HT-29 (cell line): ENCODE measurements at places on chromosomes 13 and 19. TPM values are rescaled to one million over a fixed set of nuclear protein-coding genes. Genes with fewer than 3 reads are reported as not detected.
A peak's percentile ranks its signal among the peaks of the same experiment; 100 is the strongest.

MCEMP1 gene
- total RNA-seq, result not detected in 2 replicates

NLRP9 gene
- total RNA-seq, result not detected in 2 replicates

DNA sequence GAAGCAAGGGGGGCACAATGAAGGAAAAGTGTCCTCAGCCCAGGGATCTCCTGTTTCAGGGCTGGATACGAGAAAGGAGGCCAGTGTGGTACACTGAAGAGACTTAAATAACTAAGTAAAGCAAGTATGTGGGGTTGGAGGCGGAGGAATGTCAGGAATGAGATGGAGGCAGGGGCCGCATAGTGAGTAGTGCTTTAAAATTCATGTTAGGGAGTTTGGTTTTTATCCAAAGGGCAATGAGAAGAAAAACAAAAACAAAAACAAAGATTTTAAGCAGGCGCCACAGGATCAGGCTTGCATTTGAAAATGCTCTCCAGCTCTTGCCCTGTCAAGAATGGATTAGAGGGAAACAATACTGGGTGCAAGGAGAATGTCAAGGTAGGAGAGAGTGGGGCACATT is 273.4 kb downstream of the DCLK1 start:
- DNase-seq, result no peak

DNA sequence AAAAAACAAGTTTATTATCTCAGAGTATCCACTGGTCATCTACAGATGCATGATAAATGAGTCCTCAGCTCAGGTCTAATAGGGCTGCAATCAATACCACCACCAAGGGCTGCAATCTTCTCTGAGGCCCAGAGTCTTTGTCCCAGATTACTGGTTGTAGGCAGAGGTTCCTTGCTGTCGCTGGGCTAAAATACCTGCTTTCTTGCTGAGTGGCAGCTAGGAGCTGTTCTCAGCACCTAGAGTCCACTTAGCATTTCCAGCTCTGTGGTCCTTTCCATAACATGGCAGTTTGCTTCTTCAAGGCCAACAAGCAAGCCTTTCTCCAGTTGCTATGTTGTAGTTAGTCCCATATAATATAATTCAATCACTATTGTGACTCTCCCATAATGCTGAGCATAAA is 351.3 kb downstream of the SLITRK1 start:
- no peak for DNase-seq

DNA sequence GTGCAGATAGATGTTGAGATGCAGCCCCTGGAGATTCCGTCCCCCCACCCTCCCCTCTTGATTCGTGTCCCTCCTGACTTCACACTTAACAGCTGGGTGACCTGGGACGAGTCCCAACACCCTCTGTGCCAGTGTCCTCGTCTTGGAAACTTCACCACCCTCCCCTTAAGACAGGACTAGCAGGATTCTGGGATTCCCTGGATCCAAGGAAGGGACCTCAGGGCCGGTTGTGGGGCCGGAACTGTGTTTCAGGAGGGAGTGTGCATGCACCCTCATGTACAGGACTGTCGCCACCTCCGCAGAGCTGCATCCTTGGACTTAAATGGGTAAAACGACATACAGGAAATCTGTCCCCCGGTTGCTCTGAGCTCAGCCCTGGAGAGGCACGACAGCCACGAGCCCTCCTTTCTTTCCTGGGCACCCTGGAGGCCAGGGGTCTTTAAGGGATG is 990 bp downstream of the MYO9B start:
- DNase-seq, result peak; percentile 28
